Activated naive CD8-positive, alpha-beta T cell treated with anti-CD3 and anti-CD28 coated beads for 36 hours (primary cell): ENCODE measurements at places on chromosomes 1 and 21. TPM values are rescaled to one million over a fixed set of nuclear protein-coding genes. Genes with fewer than 3 reads are reported as not detected.
A peak's percentile ranks its signal among the peaks of the same experiment; 100 is the strongest.

DNA sequence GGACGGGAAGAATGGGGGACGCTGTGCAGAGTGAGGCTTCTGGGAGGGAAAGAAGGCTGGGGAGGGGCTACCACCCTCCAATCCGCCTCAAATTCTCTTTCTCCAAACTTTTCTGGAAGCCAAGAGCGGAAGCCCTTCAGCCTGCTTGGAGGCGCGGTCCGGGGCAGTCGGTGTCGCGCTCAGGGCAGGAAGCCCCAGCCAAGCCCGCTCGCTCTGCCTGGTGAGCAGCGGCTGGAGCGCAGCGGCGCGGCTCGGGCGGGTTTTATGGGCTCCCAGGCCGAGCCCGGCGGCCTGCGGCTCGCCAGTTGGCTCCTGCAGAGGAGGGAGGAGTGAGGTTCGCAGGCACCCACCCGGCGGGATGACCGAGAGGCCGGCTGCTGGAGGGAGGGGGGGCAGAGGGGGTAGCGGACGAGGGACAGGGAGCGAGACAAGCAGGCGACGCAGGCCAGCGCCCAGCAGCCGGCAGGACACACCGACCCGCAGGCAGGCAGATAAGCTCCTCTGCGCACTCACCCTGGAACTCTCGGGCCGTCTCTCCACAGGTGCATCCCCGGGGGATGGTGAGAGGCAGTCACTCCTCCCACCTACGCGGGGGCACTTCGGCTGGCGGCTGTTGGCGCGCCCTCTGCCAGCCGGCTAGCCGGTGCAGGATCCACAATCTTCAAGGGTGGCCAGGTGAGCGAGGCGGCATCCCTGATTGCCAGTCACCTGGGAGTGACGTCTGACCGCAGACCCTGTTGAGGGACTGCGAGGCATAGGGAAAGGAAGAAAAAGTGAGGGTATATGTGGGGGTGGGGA lies at the start of gene AVPR1B:
Gene AVPR1B (minus strand): TSS at position 238 of the 798 bp plus-strand sequence. CDS start 498 bp downstream, outside the sequence.
- H3K4me3 ChIP-seq, result peak within 1 kb of the TSS; percentile 54
- peaks cover 57% of the 10 kb centered on the region for H3K27me3 ChIP-seq
- peak; percentile 38 for DNase-seq
- H3K36me3 ChIP-seq, result peaks cover 2% of the 10 kb centered on the region
- H3K27ac ChIP-seq, result no peak within 1 kb of the TSS

Gene CTH
- total RNA-seq, result 12.9 TPM

Gene LORICRIN
- total RNA-seq, result not detected

DNA sequence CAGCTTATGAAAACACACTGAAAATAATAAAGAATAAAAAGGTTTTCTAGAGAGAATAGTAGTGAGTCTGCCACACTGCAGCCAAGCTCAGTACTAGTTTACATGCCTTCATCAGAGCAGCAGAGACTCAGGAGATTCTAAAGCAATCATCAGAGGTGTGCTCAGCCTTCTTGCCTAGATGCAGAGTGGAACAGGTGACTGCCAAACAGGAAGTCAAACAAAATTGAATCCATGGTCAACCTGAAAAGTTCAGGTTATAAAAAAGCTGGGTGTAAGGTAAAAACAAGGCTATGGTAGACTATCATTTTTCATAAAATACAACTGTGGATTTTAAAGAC lies 165.3 kb upstream of the C1orf105 start:
- DNase-seq, result no peak
- no peak overlapping the region for H3K4me3 ChIP-seq
- peaks cover 29% of the 10 kb centered on the region for H3K4me1 ChIP-seq
- H3K27ac ChIP-seq, result peak overlapping the region; percentile 41

DNA sequence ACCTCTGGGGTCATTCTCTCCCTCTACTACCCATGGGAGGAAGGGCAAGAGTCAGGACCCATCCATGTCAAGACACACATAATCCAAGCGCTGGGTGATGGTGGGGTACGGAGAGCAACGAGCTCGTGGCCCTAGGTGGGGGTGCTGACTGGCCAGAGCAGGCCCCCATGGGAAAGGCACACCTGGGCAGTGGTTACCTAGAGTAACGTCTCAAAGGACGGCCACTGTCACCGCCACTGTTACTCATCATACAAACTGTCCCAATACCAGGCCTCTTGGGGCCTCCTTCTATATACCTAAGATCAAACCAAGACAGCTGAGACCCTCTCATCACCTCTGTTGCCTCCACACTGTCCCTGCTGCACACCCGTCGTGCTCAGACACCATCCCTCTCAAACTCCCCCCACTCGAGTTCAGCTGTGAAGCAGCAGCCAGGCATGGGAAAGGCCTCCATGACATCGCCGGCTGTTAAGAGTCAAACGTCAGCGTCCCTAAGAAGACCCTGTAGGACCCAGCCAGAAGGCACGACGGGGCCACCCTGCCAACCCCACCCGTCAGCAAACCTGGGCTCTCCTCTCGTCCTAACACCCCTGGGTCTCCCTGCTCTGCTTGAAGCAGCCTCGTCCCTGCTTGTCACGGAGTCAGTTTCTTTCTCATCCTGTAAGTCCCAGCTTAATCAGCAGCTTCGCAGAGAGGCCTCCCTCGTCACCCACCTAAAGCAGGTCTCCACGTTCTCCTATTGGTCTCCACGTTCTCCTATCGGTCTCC lies 15.3 kb downstream of the NPHP4 start:
- peaks cover 10% of the 10 kb centered on the region for H3K36me3 ChIP-seq
- H3K27ac ChIP-seq, result no peak overlapping the region
- no peak for DNase-seq
- H3K27me3 ChIP-seq, result no peaks in the 10 kb centered on the region
- no peak overlapping the region for H3K4me3 ChIP-seq

Gene ANGPTL7
- not detected for total RNA-seq

Gene TIE1
- 0.49 TPM for total RNA-seq

- no peaks in the 10 kb centered on the region for H3K36me3 ChIP-seq
- no peak overlapping the region for H3K4me3 ChIP-seq
- H3K27ac ChIP-seq, result no peak overlapping the region
- H3K4me1 ChIP-seq, result no peaks in the 10 kb centered on the region
- no peaks in the 10 kb centered on the region for H3K27me3 ChIP-seq
These were observed 1.5 kb upstream of the CLCNKA start for GRCh38 chr1:16020325-16020724.

Gene SLC19A1
- 64.0 TPM for total RNA-seq

Gene CERS2
- 166 TPM for total RNA-seq

DNA sequence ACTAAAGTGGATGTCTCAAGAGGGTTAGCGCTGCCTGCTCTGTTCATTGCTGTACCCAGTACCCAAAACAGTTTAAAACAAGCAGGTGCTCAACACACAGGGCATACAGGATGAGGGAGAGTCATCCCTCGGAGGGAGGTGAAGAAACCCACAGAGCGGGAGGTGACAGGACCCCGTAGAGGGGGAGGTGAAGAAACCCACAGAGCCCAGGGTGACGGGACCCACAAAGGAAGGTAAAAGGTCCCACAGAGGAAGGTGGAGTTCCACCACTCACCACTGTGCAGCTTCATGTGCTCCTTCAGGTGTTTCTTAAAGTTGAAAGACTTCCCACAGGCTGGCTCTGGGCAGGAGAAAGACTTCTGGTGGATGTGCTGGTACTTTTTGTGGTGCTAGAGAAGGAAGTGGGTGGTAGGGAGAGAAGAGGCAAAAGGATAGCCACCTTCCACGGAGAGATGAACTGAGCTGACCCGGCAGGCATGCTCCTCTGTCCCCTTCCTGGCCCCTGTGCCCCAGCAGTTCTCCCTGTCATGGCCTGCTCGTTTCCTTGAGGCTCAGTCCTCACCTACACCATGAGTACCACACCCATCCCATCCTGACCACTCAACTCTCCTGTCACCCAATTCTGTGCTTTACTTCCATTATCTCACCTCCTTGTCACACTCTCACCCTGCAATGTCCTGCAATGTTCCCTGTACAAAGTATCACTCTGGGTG lies 5.1 kb downstream of the ZNF692 start:
- H3K4me1 ChIP-seq, result peaks cover 32% of the 10 kb centered on the region
- no peaks in the 10 kb centered on the region for H3K27me3 ChIP-seq
- H3K4me3 ChIP-seq, result no peak overlapping the region

GRCh38 chr1:64308866-64309265 lies 105.4 kb downstream of the UBE2U start:
- no peak for DNase-seq
- no peaks in the 10 kb centered on the region for H3K4me1 ChIP-seq
- H3K4me3 ChIP-seq, result no peak overlapping the region

- no peak overlapping the region for H3K4me3 ChIP-seq
- DNase-seq, result no peak
- H3K27ac ChIP-seq, result no peak overlapping the region
- H3K36me3 ChIP-seq, result no peaks in the 10 kb centered on the region
- H3K27me3 ChIP-seq, result no peaks in the 10 kb centered on the region
- no peaks in the 10 kb centered on the region for H3K4me1 ChIP-seq
These were observed 261.7 kb downstream of the TM2D1 start for GRCh38 chr1:61463220-61463619.
